Bronchial smooth muscle cell (primary cell): ENCODE measurements at places on chromosomes 5 and 9. TPM values are rescaled to one million over a fixed set of nuclear protein-coding genes. Genes with fewer than 3 reads are reported as not detected.

Gene FNBP1
- 28.8 and 29.8 TPM in 2 replicates for total RNA-seq

Gene ANAPC2
- 27.1 and 29.3 TPM in 2 replicates for total RNA-seq

Gene CDH6
- 62.3 and 85.1 TPM in 2 replicates for total RNA-seq

Gene OSMR
- 20.1 and 36.3 TPM in 2 replicates for total RNA-seq

Gene DDX4
- total RNA-seq: not detected in 2 replicates

Gene PCDHA5
- total RNA-seq: under 0.01 and 0.09 TPM in 2 replicates

Gene FSTL4
- 0.26 TPM in 1 of 2 replicates, not detected in the other for total RNA-seq

Gene PHF24
- total RNA-seq: 0.09 and 0.16 TPM in 2 replicates

Gene CCL28
- total RNA-seq: 0.94 and 1.4 TPM in 2 replicates

Gene RORB
- 1.3 and 2.0 TPM in 2 replicates for total RNA-seq

Gene POLE3
- 14.6 and 19.1 TPM in 2 replicates for total RNA-seq

Gene TPPP
- total RNA-seq: under 0.01 and 0.09 TPM in 2 replicates

Gene RAB3C
- total RNA-seq: not detected in 2 replicates

Gene PDE6A
- not detected in 2 replicates for total RNA-seq

Gene GPR21
- 0.69 and 1.1 TPM in 2 replicates for total RNA-seq

Gene IL3
- not detected in 2 replicates for total RNA-seq

Gene RELL2
- total RNA-seq: 0.77 and 1.4 TPM in 2 replicates

Gene NTNG2
- 3.5 and 4.0 TPM in 2 replicates for total RNA-seq

Gene CNTNAP3
- total RNA-seq: 0.94 and 3.5 TPM in 2 replicates

Gene TAF11L5
- not detected in 2 replicates for total RNA-seq

Gene RGMB
- total RNA-seq: 10.0 and 14.7 TPM in 2 replicates

Gene PCDHB12
- 0.16 and 0.86 TPM in 2 replicates for total RNA-seq

Gene ANKRD34B
- not detected in 2 replicates for total RNA-seq

Gene IFNA21
- total RNA-seq: not detected in 2 replicates

Gene RALGPS1
- 1.6 and 1.7 TPM in 2 replicates for total RNA-seq

Gene PDE8B
- total RNA-seq: 0.09 TPM in 1 of 2 replicates, not detected in the other

Gene C5orf52
- total RNA-seq: not detected in 2 replicates

Gene AHRR
- 23.8 and 29.2 TPM in 2 replicates for total RNA-seq

Gene SIGMAR1
- 34.8 and 34.9 TPM in 2 replicates for total RNA-seq

Gene SMIM33
- not detected in 2 replicates for total RNA-seq

Gene PPP2CA
- 54.9 and 67.4 TPM in 2 replicates for total RNA-seq

Gene GLRA1
- not detected in 2 replicates for total RNA-seq

Gene C9
- total RNA-seq: 0.16 and 0.17 TPM in 2 replicates

Gene HTR4
- total RNA-seq: not detected in 2 replicates

Gene CTXN3
- not detected in 2 replicates for total RNA-seq

Gene RLN1
- total RNA-seq: not detected in 2 replicates

Gene LCN10
- total RNA-seq: 0.16 TPM in 1 of 2 replicates, not detected in the other

Gene GRM6
- total RNA-seq: under 0.01 TPM in 2 replicates

Gene UNC13B
- 21.0 and 25.5 TPM in 2 replicates for total RNA-seq

Gene SLC22A4
- 1.2 and 4.4 TPM in 2 replicates for total RNA-seq

Gene WDR5
- total RNA-seq: 8.8 and 9.6 TPM in 2 replicates

Gene SEMA6A
- total RNA-seq: 0.09 and 0.16 TPM in 2 replicates

Gene PAEP
- not detected in 2 replicates for total RNA-seq

Gene PCA3
- under 0.01 and 0.26 TPM in 2 replicates for total RNA-seq

Gene OR1Q1
- not detected in 2 replicates for total RNA-seq
